ENCODE measurements at places on chromosomes 7 and 10.

- peak; percentile 54 for DNase-seq
Observed at GRCh38 chr7:44280993-44281721, 44.2 kb downstream of the CAMK2B start.

DNA sequence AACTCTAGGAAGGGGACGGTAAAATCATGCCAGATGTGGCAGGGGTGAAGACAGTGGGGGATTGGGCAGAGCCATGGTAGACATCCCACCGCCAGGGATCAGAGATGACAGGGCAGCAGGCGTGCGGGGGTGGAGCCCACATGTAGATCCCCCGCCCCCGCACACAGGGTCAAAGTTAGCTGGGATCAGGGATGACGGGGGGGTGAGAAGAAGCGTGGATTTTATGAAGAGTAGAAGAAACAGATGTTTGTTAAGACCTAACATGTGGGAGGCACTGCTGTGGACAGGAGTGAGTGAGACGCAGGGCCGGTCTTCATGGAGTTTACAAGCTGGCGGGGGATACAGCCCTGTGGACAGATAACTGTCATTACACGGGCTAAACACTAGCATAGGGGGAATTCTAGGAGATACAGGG is 154.0 kb upstream of the KLF14 start:
- DNase-seq, result peak; percentile 64

DNA sequence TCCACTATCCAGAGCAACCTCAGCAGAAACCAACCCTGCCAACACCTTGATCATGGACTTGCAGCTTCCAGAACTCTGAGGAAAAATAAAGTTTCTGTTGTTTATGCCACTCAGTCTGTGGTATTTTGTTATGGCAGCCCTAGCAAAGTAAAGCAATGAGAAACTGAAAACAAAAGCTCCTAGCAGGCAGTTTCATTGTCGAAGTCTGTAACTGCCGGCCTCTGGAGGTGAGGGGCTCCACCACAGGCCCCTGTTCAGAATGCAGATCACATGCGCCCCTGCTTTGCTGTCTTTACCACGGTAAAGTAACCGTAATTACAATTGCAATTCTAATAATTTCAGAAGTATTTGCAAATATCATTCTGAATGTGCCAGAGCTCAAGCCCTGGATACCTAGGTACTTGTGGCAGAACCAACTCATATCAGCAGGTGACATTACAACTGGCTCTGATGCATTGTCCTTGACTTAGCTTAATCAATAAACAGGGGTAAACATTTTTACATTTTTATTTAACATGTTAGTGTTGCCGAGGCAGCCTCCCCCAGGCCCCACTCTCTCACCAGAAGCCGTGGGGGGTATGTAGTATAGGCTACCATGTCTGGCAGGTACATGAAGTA is 193.2 kb downstream of the ELMO1 start:
- DNase-seq, result no peak

GRCh38 chr7:13106513-13106912 is 419.1 kb downstream of the ARL4A start:
- DNase-seq, result no peak

DNA sequence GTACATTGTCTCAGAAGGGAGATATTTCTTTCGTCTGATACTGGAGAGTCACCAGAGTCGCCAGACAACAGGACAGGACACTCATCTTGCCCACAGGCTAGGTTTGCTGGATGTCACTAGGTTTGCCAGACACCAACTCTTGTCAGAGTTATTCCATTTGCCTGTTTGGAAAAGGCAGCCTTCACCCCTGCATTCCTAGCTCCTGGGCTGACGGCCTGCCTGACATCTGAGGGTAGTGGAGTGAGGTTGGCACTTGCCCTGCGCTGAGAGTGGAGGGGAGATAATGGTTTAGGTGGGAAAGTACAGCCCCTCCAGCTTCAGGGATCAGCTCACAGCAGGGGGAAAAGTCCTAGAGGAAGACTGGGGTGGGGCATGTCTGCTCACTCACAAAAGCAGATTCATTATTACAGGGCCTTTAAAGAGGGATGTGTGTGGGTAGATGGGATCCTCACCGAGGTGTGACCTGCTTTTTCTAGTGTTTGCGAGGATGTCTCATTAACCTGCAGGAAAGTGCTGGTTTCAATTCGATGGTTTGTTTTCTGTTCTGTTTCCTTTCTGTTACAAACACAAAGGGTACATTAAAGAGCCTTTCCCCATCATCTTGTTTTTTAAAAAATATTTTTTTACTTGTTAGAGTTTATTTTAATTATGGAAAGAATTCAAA is 79.3 kb upstream of the TNS3 start:
- DNase-seq, result no peak

- DNase-seq, result no peak
Observed at GRCh38 chr10:51447119-51447518, 252.3 kb downstream of the CSTF2T start.

GRCh38 chr10:17954861-17955260 is 3.1 kb downstream of the SLC39A12 start:
- no peak for DNase-seq

GRCh38 chr10:15223174-15223573 is 54.7 kb upstream of the NMT2 start:
- no peak for DNase-seq

- DNase-seq, result no peak
Observed at GRCh38 chr7:84647797-84648757, 453.5 kb upstream of the SEMA3A start.

Data from activated effector memory CD4-positive, alpha-beta T cell treated with anti-CD3 and anti-CD28 coated beads, Interleukin-2, amount 50 U/mL, for 16 hours (primary cell).